ENCODE measurements at places on chromosomes 5 and 9.

GRCh38 chr5:119398727-119399466 is 43.1 kb downstream of the TNFAIP8 start:
- DNase-seq = no peak

GRCh38 chr9:70389188-70389587 is 25.3 kb downstream of the KLF9 start:
- no peak for DNase-seq

DNA sequence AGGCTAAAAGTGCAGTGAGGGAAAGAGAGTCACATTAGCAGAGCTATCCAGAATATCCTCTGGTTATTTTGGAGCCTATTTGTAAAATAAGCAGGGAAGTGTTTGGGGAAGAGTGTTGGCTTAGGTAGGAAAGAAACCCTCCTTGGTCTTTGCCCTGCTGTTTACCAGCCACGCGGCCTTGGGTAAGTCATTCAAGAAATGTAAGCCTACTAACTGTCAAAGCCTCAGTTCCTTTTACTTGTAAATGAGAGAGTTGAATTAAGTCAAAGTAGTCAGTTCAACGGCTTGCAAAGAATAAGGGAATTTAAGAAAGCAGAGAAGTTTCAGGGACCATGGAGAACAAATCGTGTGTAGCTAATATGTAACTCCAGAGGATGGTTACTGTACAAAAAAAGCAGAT is 75.8 kb upstream of the TNC start:
- DNase-seq = no peak

- DNase-seq = no peak
Observed at GRCh38 chr5:113226116-113226736, 208.6 kb downstream of the TSSK1B start.

DNA sequence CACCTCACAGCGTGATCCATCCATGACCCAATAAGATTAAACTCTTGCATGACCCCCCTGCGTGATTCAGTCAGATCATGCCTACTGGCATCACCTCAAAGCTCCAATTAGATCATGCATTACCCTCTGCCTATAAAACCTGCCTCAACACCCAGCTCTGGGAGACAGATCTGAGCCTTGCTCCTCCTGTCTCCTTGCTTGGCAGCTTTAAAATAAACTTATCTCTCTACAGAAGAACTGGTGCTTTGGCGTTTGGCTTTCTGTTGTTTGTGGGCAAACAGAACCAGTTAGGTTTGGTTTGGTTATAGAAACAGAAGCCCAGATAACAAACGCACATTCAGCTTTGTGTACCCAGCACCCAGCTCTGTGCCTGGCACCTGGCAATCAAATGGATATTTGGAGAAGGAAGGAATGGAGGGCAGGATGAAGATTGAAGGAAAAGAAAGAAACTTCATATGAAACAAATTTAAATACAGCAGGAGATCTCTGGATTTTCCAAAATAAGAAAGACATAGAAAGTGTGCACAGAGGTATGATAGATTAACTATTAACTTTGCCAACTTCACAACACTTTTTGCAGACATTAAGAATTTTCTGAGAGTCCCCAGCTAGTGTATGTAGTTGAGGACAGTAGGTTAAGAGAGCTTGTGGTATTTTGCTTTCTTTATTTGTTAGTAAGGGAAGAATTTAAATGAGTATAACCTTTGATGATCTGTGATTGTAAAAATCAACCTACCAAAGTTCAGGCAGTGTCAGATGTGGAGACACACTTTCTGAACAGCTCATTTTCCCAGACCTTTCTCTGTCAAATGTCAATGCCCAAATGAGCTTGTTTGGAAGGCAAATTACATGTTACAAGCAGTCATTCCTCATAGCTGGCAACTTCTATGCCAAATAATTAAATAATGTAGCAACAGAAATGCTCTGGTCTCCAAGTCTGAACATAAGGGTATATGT is 102.1 kb upstream of the ASTN2 start:
- no peak for DNase-seq

DNA sequence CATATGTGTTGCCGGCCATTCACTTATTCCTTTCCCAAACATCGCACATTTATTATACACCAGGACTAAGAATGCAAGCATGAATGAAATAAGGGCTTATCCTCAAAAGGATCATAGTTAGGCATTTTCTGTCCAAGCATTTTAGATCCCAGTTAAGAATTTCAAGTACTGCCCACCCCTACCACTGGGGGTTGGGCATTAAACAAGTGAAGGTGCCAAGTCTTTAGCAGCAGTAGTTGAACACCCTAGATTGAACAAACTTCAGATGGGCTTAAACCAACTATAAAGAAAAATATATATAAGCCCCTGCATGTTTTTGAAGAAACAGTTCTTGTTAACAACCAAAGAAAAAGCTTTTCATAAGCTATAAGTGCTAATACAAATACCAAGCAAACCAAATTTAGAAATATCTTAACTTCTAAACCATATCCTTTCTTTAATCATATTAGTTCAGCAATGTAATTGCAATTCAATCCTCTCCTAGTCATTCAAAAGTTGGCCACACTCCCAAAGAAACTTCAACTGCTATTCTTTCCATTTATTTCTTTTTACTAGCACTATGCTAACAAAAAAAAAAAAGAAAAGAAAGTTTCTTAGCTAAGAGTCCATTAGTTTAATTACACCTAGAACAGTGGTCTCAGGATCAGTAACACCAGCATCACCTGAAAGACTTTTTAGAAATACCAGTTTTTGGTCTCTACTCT is 149.8 kb downstream of the MLLT3 start:
- no peak for DNase-seq

Data from stimulated activated CD8-positive, alpha-beta memory T cell treated with anti-CD3 and anti-CD28 coated beads, Interleukin-4, amount 100 ng/mL, for 4 hours (primary cell).